ENCODE measurements at places on chromosomes 7 and 10. TPM values are rescaled to one million over a fixed set of nuclear protein-coding genes. Genes with fewer than 3 reads are reported as not detected.

DNA sequence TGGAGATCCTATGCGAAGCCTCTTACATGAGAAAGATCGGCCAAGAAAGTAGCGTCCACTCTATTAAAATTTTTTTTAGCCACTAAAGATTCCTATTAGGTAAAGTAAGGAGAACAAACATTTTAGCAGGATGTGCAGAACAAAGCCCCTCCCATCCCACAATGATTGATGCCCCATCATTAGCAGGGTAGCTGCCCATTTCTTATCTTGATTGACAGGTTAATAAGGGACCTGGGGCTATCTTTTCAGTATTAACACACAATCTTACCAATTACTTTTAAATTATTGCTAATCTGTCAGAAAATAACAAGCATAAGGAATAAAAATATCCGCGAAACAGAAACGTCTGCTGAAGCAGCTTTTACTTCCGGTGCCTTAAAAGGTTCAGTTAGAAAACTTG lies 5.1 kb downstream of the FZD8 start:
- DNase-seq = no peak

DNA sequence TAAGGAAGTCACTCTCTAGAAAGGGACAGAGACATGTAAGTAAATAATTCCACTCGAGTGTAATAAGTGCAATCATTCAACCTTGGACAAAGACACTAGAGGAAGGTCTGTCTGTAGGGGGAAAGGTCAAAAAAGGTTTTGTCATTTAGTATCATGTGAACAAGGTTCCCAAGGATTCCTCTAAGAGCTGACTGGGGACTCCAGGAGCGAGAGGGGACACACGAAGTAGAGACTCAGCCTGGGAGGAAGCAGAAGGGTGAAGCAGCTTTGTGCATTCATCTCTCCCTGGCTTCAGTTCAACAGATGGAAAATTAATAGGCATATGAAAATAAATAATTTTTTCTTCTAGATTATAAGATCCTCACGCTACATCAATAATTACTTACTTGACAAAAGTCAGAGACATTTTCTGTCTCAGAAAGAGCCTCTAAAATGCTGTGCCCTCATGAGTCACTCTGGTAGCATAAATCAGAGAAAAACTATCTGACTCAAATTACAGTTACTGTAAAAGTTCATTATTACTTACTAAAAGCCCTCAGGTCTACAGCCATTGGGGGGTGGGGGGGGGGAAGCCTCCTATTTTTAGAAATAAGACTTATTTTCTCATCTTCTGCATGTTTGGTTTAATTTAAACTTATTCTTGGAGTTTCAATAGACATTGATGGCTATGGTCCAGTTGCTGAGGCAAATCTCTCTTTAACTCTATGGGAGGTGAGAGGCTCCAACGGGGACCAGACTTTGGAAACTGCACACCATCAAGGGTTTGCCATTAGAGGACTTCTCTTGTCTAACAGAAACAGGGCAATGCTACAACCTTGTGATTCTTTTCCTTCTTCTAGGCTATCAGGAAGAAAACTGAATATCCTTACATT lies 275.1 kb upstream of the KLF14 start:
- DNase-seq = no peak

DNA sequence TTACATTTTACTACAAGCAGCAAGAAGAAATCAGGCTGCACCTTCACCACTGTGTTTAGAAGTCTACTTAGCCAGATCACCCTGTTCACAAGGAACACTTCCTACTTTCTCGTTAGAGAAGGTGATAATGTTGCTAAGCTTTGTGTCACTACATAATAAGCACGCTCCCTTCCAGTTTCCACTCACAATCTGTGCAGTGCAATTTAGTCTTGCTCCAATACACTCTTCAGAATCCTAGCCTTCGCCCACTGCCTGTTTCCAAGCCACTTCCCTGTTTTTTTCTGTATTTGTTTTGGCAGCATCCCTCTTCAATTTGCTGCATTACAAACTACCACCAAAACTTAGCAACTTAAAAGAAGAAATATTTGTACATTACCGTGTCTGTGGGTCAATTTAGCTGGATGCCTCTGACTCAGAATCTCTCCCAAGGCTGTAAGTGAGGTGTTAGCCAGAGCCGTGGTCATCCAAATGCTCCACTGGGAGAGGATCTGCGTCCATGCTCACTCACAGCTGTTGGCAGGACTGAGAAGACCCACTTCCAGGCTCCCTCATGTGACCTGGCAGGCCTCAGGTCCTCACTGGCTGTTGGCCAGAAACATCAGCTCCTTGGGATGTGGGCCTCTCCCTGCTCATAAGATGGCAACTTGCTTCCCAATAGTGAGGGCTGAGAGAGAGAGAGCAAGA lies 110.4 kb downstream of the PON1 start:
- DNase-seq = no peak

GRCh38 chr10:6988654-6989053 lies 408.6 kb upstream of the PRKCQ start:
- no peak for DNase-seq

GRCh38 chr10:48231178-48231577 lies 43.3 kb downstream of the FRMPD2 start:
- no peak for DNase-seq

METTL27 gene
- total RNA-seq = not detected

LLCFC1 gene
- not detected for total RNA-seq

All from activated CD8-positive, alpha-beta T cell treated with anti-CD3 and anti-CD28 coated beads, Interleukin-2, amount 10 ng/mL, durations not matched to agents 7 days and 5 days (primary cell).